ENCODE measurements at places on chromosomes 13 and 19.

DNA sequence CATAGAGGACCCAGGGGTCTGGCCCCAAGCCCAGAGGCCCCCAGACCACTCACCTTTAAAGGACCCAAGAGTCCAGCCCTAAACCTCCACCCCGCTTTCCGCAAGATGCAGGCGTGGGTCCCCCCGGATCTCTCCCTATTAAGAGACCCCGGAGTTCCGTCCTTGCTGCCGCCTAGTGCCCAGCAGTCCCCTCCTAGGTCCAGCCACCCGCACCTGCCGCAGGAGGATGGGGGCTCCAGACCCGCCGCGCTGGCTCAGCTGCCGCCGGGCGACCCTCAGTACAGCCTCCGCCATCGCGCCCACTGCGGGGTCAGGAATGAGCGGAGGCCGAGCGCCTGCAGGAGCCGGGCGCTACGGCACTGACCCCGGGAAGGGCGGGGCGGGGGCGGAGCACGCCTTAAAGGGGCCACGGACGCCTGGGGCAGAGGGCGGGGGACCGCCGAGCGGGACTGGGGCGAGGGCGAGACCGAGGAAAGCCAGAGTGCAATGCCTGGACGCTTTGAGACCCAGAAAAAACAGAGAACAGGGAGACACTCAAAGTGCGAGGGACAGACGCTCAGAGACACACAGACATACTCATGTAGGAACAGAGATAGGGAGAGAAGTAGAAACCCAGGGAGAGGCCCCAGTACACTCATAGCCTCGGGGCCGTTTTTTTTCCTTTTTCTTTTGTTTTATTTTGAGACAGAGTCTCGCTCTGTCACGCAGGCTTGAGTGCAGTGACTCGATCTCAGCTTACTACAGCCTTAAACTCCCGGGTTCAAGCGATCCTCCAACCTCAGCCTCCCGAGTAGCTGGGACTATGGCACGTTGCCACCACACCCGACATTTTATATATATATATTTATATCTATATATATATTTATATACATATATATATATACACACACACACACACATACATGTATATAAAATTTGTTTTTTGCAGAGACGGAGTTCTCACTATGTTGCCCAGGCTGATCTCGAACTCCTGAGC, at the start of gene ETHE1:
TSS of gene ETHE1 (minus strand) at position 318 of the 976 bp plus-strand sequence. CDS start at position 294, 24 bp downstream.
- no peak for DNase-seq

DNA sequence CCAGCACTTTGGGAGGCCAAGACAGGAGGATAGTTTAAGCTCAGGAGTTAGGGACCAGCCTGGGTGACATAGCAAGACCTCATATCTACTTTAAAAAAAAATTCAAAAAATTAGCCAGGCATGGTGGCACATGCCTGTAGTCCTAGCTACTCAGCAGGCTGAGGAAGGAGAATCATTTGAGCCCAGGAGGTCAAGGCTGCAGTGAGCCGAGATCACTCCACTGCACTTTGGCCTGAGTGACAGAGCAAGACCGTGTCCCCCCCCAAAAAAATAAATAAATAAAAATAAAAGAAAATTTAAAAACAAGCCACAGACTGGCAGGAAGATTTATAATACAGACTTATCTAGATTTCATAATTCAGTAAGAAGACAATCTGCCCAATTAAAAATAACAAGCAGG, 14.8 kb downstream of the PSPC1 start:
- DNase-seq = no peak

DNA sequence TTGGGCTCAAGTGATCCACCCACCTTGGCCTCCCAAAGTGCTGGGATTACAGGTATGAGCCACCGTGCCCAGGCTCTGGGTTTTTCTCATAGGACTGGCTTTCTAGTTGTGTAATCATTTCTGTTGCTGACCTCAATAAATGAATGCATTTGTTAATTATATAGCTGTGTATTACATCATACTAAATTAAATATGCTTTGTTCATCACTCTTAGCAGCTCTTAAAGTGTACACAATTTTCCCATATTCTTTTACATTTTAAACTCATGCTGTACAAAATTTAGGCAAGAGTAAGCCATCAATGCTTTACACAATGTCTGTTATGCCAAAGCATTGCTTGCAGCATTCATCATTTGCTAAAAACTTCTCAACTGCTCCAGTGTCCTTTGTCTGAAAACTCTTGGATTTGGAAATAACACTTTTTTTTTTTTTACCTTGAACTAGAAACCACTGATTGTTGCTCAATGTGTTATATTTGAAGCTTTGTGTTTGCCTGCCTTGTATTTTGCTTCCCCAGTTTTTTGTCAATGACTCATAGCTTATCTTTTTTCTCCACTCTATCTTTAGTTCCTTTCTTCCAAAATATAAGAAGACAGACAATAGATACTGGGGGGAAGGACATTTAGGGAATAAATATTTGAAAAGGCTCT, 31.4 kb downstream of the CCDC122 start:
- DNase-seq = no peak

DNA sequence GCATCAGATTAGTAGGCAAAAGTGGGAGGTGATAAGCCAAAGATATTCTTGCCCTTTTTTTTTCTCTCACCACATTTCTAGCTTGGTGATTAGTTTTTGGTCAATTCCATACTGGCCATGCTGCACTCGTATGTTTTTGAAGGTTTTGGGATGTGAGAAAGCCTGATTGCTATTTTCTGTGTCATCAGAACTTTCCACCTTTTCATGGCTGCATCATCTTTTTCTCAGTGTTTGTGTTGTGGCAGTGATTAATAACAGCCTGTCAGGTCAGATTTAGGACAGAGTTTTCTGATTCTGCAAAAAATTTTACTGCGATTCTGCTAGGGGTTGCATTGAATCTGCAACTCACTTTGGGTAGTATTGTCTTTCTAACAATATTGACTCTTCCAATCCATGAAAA, 32.9 kb downstream of the PSG1 start:
- no peak for DNase-seq

DNA sequence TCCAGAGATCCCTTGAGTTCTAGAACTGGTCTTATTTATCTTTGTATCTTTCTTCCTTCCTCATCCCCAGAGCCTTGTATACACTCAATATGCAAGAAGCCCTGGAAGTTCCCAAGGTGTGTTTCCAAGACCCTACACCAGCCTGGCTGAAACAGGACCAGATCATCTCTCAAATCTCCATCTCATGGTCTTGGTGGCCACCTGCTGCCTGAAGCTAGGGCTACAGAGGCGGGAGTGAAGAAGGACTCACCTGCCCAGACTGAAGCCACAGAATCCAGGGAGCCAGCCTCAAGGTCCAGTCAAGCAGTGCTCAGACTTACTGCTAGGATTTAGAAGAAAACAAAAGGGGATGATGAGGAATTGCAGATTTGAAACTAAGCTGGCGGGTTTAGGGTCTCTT, 6.1 kb upstream of the CYSLTR2 start:
- no peak for DNase-seq

DNA sequence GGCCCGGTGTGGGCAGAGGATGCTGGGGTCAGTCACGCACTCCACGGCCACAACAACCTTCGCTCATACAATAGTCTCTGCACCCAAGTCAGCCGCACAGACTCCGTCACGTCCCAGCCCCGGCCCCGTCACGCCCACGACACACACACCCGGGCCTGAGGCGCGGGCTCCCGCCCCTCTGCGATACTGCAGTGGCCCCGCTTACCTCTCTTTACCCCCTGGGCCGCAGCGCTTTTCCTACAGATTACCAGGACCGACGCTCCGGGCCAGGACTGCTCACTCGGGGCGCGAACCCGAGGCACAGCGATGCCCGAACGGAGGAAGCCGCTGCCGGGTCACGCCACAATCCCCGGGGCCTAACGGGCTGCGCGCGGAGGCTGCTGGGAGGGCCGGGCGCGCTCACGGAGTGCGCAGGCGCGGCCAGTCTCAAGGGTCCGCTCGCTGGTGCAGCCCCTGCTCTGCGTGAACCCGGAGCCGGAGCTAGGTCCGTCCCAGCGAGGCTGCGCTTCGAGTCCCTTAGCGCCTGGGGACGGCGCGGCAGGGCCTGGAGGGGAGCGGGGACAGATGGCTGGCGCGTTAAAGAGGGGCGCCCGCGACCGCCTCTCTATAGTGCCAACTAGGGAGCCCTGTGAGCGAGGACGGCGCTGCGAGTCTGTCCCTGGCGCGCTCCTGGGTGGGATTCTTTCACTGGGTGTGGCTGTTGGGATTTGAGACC, at the start of gene ZFP82:
TSS of gene ZFP82 (minus strand) at position 358 of the 715 bp plus-strand sequence. CDS start 8,855 bp downstream, outside the sequence.
- DNase-seq = no peak

DNA sequence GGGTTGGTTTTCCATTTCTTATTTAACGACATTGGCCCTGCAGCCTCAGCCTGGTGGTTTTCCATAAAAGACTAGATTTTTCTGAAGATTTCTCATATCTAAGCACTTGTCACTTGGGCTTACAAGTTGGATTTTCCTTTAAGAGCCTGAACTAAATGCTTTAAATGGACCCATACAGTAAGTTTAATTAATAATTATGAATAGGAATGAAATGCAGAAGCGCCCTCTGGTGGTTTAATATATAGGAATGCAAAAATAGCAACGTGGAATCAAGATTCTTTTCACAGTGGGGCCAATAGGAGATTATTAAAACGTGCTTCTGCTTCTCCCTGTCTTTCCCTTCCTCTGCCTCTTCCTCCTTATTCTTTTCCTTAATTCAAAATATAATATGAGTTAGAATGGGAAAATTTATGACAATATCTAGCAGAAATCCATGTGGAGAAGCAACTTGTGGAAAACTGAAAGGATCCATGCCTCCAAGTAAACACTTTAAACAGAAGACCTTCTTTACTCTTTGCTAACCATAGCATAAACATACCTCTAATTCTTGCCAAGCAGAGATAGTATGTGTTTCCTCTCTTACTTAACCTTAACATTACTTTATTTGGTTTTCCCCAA, 324.0 kb downstream of the GPC5 start:
- no peak for DNase-seq

DNA sequence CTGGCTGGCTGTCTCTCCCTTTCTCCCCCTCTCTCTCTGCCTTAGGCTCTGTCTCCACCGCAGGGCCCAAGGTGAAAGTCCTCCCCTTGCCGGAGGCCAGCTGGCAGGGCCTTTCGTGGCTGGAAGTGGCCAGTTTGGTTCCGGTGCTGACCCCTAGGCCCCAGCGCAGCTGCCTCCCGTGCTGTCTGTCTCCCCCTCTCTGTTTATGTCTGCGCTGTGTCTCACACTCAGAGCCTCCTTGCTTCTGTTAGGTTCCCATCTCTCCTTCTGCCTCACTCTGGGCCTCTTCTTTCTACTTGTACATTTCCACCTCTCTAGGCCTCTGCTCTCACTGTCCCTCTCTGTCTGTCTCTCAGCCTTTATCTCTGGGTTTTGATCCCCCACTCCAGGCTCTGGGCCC, 13.1 kb downstream of the CCDC97 start:
- no peak for DNase-seq

GRCh38 chr19:14977128-14977527, 2.5 kb downstream of the SLC1A6 start:
- DNase-seq = no peak

- DNase-seq = no peak
Measured at GRCh38 chr19:55538132-55538531, 1.2 kb upstream of the SBK2 start.

DNA sequence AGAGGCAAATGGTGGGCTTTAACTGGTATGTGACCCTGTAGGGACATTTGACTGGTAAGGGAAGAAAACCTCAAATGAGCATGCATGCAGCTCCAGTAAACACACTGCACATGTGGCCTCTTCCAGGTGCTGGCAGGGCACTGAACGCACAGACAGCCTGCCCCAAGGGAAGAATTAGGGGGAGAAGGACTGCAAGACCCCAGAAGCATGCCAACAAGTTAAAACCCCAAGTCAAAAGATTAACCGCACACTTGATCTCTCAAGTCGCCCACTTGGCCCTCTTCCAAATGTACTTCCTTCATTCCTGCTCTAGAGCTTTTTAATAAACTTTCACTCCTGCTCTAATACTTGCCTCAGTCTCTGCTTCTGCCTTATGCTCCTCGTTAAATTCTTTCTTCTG, 46.9 kb upstream of the SLITRK1 start:
- no peak for DNase-seq

DNA sequence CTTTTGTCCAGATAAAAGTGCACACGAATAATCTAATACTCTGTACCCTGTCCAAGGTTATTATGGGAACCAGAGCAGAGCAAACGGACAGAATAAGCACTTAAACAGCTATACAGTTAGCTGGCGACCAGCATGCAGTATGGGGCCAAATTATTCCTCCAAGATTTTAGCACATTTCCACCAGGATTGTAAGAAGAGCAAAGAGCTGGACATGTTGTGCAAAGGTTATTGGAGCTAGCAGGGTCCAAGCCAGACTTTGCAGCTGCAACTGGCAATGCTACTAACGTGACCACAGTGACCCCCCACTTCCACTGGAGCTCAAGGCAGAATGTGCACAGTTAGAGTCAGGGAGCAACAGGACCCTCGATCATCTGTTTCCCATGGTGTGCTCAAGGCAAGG, 89.9 kb downstream of the COL4A1 start:
- DNase-seq = no peak

DNA sequence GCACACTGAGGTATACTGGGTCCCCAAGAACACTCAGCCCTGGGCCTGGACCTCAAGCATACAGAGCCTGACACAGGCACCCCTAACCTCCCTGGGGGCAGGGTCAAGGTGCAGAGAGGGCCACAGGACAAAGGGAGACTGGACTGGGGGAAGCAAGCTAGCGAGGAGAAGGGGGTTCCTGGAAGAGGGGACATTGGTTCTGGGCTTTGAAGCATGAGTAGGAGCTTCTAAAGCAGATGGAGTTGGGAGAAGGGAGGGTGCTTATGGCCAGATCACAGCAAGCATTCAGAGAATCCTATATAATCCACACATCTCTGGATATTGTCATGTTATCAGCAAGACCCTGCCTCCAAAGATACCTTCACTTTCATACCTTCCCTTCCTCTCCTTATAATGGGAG, 3.2 kb downstream of the CIB3 start:
- DNase-seq = no peak

DNA sequence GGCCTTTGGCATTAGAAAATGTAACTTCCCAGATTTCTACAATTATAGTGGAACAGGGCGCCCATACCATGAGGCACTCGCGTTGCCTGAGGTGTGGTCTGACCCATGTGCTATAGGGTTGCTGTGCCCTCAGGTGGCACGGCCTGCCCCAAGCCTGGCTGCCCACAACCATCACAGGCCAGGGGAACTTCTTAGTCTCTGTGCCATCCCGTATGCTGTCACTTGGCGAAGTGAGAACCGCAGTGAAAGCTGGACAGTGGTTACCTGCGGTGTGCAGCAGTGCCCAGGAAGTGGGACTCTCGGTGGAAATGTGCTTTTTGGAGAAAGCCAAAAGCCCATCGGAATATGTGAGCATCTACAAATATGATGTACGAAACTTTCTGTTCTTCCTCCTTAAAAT, 88.2 kb upstream of the GPR183 start:
- DNase-seq = no peak

- DNase-seq = no peak
Measured at GRCh38 chr19:33193865-33194362, at the start of gene LRP3. TSS of gene LRP3 (plus strand) at chr19:33194330. CDS start at chr19:33194786, 456 bp downstream.

- DNase-seq = no peak
Measured at GRCh38 chr19:53311044-53311443, 22.5 kb upstream of the ZNF845 start.
